NCI-H1436 (cell line): ENCODE measurements at places on chromosomes 11 and 22.

DNA sequence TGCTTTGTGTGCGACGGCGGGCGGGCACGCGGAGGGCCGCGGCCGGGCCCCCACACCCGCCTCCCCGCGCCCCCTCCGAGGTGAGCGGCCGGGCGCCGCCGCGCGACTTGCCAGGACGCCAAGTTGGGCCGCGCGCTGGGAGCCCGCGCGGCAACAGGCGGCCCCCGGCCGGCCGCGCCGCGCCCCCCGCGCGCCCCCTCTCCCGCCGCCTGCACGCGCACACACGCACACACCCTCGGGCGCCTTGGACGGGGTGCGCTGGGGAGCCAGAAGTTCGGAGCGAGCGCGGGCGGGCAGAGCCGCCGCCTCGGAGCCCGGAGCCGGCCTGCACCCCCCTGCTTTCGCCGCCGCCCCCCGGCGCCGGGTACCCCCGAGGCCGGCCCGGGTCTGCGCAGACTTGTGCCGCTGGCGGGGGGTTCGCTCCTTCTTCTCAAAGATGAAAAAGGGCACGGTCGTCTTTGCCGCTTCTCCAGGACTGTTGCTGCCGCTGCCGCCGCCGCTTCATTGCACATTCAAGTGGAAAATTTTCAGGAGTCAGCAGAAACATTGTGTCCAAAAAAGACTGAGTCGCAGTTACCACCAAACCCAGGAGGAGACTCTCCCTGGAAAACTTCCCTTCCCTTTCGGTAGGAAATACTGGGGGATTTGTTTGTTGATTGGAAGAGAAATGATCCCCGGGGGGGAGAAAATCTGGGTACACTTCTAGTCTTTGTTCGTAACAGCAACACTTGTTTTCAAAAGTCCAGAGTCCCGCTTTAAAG, 895 bp downstream of the TEAD1 start:
- no peak for DNase-seq

- peak; percentile 60 for DNase-seq
Measured at GRCh38 chr11:112555491-112556364, 295.1 kb upstream of the PLET1 start.

- DNase-seq, result no peak
Measured at GRCh38 chr22:31187627-31188026, 24.5 kb upstream of the LIMK2 start.

DNA sequence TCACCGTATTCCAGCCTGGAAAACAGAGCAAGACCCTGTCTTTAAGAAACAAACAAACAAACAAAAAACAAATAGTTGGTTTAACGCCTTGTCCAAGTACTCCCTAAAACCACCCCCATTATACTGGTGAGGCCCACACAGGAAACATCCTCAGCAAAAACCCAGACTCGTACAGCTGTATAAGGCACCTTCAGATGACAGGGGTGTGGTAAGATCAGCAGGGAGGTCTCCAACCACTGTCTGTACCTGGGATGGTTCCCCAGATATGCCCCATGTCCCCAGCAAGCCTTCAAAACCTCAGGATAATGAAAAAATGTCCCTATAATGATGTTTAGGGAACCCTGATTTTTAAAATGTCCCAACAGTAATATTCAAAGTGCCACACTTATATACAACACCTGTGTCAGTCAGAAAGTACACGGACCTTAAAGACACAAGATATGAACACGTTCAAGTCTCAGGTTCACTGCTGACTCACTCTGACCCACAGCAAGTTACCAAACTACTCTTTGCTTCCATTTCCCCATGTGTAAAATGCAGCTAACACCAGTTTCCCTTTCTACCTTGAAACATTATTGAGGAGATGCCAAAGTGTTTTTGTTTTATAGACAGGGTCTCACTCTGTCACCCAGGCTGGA, 9.3 kb downstream of the SF3A1 start:
- no peak for DNase-seq

DNA sequence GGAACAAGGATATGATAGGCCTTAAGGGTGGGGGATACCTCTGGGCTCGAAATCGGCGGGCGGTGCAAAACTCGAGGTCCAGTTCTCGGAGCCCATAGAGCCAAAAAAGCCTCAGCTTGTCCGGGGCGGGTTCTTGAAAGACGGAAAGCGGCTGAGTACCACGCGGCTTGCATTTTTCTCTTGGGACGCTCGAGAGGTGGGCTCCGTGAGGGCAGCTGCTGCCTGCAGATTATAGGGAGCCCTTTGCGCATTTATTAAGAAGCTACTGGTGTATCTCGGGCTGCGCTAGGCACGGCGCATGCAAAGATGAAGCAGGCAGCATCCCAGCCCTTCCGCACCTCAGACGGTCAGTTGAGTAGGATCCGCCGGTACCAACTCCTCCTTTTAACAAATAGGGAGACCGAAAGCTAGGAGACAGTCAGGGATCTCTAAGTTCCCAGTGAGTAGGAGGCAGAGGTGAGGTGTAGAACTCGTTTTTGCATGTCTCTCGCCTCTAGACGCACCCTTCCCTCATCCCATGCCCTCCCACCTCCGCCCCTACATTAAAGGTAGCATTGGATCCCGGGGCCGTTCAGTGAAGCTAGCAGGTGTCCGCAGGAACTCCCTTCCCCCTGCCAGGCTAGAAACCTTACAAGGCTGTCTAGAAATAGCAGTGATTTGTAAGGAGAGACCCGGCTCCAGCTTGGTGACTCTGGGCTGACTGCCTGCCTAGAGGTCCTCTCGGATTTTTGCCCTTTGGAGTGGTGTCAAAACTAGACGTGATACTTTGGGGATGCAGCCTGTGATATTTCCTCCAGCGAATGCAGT, 768 bp downstream of the LDHA start:
- DNase-seq, result no peak

DNA sequence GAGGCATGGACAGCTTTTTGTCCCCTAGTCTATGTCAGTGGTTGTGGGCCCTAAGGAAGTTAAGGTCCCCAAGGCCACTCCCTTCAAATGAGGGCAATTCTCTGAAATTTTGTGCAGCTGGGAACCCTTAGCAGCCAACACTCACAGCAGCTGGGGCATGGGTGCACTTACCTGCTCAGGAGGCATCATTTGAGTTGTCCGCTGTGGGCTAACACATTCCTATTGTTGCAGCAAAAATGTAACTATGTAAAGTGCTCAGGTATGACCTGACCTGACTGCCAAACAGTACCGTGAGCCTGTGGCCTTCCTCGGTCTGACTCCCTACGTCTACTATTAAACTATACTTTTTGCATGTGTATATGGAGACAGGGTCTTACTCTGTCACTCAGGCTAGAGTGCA, 5.8 kb upstream of the MRTFA start:
- no peak for DNase-seq

- peak; percentile 59 for DNase-seq
Measured at GRCh38 chr22:23767673-23768548, at the start of gene CHCHD10. TSS of gene CHCHD10 (minus strand) at chr22:23767972. CDS start at chr22:23767874, 98 bp downstream.

DNA sequence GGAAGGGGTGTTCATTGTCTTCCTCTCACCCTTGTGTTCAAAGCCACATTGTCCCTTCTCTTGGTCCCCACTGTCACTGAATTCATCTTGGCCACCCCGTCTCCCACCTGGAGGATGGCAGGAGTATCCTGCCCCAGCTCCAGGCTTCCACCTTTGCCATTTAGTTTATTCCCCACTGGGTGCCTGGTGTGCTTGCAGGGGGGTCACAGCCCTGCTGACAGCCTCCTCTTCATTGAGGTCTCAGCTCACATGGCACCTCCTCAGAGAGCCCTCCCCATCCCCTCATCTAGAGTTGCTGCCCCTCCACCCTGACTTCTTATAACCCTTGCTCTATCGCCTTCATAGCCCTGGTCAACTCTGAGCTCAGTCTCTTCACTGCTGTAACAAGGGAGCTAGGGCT, 36.6 kb downstream of the KIAA1671 start:
- no peak for DNase-seq

- peak; percentile 43 for DNase-seq
Measured at GRCh38 chr22:23128269-23129108, 13.3 kb downstream of the RSPH14 start.

DNA sequence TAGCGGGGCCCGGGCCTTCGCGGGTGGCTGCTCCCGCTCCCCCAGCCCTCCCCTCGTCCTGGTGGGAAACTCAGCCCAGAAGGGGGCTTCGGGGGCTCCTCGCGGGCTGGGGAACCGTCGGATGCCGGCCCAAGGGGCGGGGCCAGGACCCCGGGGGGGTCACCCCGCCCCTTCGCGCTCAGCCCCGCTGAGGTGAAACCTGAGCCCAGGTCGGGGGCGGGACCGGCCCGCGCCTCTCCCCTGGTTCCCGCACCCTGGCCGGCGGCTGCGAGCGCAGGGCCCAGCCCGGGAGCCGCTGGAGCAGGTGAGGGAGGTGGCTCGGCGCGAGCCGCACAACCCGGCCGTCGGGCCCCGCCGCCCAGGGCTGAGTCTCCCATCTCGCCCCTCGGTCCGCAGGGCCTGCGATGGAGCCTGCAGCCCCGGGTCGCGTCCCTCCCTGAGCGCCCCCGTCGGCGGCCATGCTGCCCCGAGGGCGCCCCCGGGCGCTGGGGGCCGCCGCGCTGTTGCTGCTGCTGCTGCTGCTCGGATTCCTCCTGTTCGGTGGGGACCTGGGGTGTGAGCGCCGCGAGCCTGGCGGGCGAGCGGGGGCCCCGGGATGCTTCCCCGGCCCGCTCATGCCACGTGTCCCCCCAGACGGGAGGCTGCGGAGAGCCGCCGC, at the start of gene LARGE2:
Gene LARGE2, plus strand, starts transcription at position 232 of the 658 bp plus-strand sequence. Its CDS starts 227 bp downstream, at position 459.
- DNase-seq, result peak; percentile 59

DNA sequence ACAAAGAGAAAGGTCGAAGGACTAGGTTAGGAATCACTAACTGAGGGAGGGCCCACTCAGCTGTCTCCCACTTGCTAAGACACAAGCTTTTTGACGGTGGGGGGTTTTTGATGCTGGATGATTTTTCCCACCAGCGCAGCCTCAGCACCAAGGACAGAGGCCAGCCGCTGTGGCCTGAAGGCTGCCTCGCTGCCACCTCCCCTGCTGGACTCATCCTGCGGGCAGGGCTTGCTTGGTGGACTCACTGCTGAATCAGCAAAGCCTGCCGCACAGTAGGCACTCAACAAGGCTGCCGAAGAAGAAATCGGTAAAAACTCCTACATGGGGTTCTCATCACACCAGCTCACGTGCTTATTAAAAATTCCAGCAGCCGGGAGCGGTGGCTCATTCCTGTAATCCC, 2.6 kb downstream of the ALG12 start:
- no peak for DNase-seq

DNA sequence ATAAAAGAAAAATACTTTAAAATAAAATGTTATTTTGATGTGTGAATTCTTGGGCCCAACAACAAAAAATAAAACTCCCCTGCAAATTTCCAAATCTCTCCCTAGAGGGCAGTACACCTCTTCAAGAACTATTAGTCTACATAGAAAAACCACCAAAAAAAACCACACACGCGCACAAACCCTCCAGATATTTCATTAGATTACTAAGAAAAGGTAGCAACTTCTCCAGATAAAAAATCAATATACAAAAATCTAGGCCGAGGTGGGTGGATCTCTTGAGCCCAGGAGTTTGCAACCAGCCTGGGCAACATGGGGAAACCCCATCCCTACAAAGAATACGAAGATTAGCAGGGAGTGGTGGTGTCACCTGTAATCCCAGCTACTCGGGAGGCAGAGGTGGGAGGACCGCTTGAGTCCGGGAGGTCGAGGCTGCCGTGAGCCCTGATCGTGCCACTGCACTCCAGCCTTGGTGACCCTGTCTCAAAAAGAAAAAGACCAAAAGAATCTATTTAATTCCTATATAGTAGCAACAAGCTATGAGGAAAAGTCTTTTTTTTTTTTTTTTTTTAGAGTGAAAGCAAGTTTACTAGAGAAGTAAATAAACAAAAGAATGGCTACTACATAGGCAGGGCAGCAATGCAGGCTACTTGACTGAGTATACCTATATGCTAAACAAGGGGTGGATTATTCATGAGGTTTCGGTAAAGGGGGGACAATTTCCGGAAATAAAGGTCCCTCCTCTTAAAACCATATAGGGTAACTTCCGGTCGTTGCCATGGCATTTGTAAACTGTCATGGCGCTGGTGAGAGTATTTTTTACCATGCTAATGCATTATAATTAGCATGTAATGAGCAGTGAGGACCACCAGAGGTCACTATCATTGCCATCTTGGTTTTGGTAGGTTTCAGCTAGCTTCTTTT, 13.1 kb downstream of the B3GNT6 start:
- DNase-seq, result peak; percentile 88

DNA sequence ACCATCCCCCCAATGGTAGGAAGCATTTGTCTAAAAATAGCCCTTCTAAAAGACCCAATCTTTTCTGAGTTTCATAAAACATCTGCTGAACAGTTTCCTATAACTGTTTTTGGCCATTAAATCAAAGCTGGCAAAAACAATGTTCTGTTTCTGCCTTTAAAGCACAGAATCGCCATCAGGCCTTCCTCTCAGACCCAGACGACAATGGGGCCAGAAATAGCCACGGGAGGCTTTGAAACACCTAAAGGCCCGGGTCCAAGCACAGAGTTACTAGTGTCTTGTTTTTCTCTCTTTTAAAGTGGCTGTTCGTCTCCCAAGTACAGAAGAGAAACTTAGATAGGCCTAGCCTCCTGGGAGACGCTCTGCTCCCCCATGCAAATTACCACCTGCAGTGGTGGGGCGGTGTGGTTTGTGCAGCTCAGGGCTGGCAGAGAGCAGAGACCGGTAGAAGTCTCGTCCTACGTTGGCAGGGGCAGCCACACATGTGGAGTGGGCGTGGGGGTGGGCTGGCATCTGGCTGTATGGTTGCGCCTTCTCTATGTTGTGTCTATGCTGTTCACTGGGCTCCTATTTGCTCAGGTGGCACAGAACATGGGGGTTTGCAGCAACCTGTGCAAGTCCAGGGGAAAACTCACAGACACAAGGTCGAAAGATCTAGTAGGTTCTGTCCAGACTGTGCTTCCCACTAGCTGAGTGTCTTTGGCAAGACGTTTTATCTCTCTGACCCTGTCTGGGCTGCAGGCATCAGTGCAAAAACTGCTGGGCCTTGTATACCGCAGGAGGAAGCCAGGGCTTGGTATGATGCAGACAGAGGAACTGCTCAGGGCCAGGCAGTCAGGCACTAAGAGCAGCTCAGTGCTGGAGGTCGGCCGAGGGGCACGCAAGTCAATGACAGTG, 23.6 kb upstream of the ETS1 start:
- no peak for DNase-seq

GRCh38 chr11:1382831-1383607, 6.7 kb upstream of the BRSK2 start:
- peak; percentile 63 for DNase-seq

- DNase-seq, result no peak
Measured at GRCh38 chr22:31987218-31987617, 42.9 kb downstream of the YWHAH start.

- no peak for DNase-seq
Measured at GRCh38 chr11:113847111-113847510, 28.3 kb downstream of the USP28 start.

GRCh38 chr11:67606093-67606491, 644 bp upstream of the NDUFV1 start:
- no peak for DNase-seq

- no peak for DNase-seq
Measured at GRCh38 chr11:108346451-108346850, 120.9 kb downstream of the C11orf65 start.

GRCh38 chr11:30991376-30991775, 378.2 kb downstream of the DCDC1 start:
- DNase-seq, result no peak

DNA sequence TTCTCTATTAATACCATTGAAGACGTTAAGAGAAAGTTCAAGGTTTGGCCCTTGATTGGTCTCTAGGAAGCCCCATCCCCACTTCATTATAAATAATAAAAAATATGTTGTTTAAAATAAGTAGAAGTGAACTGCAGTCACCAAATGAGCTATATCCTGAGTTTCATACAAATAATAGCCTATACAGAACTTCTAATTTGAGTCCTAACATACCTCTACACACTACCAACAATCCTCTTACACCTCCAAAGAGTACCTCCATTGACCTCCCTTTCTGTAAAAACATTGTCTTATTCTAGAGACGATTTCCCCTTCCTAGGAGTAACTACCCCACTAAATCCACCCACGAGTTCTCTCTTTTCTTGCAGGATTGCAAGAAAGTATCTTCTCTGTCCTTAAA, 7.2 kb upstream of the HBD start:
- no peak for DNase-seq
